ENCODE measurements at places on chromosomes 2 and 18.

DNA sequence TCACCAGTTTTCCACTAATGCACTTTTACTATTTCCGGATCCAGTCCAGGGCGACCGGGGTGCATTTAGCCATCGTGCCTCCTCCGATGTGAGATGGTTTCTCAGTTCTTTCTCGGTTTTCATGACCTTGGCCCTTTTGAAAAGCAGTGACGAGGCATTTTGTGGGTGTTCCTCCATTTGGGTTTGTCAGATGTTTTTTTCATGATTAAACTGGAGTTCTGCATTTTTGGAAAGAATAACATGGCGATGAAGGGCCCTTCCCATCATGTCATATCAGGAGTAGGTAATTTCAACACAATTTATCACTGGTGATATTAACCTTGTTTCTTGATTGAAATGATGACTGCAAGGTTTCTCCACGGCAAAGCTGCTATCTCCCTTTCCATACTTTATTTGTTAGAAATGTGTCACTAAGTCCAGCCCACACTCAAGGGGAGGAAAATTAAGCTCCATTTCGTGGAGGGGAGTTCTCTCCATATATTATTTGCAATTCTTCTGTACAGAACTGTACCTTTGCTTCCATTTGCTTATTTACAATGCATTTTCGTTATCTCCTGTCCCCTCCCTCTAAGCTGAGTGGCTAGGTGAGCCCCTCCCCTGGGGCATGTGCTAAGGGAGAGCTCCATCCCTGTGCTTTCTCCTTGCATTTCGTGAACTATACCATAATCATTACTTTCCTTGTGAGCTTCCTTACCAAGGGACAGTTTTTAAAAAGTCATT lies 8.9 kb upstream of the KLF11 start:
- DNase-seq, result no peak

GRCh38 chr2:12428324-12428723 lies 288.4 kb upstream of the TRIB2 start:
- no peak for DNase-seq

DNA sequence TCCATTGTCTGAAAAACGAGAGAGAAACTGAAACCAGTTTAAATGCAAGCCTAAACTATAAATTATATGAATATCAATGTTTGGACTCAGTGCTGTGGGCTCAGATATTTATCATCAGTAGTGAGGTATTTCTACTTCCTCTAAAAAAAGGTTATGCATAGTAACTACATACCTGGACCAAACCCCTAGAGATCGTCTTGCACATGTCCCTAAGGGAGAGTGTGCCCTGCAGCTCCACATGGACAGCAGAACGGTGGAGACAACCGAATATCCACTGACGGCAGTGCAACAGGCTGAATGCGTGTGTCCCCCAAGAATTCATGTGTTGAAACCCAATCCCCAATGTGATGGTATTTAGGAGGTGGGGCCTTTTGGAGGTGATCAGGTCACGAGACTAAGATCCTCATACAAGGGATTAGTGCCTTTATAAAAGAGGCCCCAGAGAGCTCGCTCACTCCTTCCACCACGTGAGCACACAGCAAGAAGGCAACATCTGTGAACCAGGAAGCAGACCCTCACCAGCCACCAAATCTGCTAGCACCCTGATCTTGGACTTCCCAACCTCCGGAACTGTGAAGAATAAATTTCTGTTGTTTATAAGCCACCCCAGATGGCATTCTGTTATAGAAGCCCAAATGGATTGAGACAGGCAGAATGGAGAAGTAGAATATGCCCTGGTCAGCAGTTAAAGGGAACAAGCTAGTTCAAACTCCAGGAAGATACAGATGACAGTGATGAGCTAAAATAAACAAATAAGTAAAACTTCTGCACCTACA lies 208.4 kb downstream of the ANAPC1 start:
- no peak for DNase-seq

GRCh38 chr2:219445220-219445640 lies 10.6 kb downstream of the SPEG start:
- no peak for DNase-seq

- no peak for DNase-seq
Observed at GRCh38 chr2:235611756-235612155, 117.9 kb downstream of the AGAP1 start.

- DNase-seq, result no peak
Observed at GRCh38 chr2:232473467-232473890, 14.2 kb downstream of the ECEL1 start.

DNA sequence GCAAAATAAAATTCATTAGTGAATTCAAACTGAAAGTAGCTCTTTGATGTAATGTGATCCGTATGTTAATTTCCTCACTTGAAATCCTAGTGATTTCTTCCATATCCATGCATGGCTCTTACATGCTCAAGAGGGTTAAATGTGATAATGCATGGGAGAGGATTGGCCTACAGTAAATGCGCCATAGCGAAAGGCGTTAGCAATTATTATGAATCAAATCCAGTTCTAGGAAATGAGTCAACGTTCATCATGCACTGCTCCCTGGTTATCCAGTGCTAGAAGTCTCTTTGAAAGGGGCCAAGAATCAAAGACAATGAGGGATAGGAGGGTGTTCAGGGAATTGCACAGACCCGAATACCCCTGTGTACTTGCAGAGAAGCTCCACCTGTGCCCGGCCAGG lies 101.4 kb upstream of the RASGRP3 start:
- no peak for DNase-seq

GRCh38 chr2:18976168-18976961 lies 382.1 kb downstream of the OSR1 start:
- no peak for DNase-seq

- DNase-seq, result no peak
Observed at GRCh38 chr2:174925046-174925784, 80.0 kb downstream of the CHN1 start.

DNA sequence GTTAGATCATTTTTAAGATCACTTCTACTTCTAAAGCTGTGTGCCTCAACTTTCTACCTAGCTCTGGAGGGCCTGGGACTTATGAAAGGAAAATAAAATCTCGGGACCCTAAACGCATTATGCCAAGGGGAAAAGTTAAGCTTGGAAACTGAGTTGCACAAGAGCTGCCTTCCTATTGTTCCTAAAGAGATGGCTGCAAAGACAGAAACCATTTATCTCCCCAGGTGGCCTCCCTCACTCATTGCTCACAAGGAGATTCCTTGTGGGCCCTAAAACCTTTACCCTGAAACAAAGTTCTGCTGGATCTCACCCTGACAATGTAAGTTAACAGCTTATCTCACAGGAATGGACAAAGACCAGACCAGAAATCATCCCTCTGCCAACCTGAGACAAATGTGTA lies 26.8 kb downstream of the TUBB6 start:
- DNase-seq, result no peak

GRCh38 chr18:39149211-39149806 lies 1583.7 kb upstream of the CELF4 start:
- no peak for DNase-seq

- DNase-seq, result no peak
Observed at GRCh38 chr18:63054901-63055584, 264.5 kb downstream of the BCL2 start.

- no peak for DNase-seq
Observed at GRCh38 chr2:194705398-194705797, 951.6 kb upstream of the SLC39A10 start.

DNA sequence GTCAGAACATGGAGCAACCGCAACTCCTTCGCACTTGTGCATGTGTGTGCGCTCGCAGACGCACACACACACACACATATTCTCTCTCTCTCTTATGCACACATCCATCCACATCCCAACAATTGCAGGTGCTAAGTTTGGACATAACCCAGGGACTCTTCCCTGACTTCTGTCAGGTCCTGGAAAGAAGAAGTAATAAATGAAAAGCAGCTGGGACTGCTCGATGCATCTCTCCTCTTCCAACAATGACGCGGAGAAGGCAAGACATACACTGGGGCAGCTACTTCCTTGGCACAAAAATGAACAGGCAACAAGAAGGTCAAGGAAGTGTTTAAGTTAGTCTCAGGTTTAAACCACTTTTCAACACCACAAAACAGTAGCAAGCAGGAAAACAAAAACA lies 23.6 kb downstream of the STARD7 start:
- DNase-seq, result no peak

GRCh38 chr2:235501673-235502031 lies 7.8 kb downstream of the AGAP1 start:
- DNase-seq, result no peak

- DNase-seq, result no peak
Observed at GRCh38 chr18:4196351-4196750, 258.8 kb downstream of the DLGAP1 start.

DNA sequence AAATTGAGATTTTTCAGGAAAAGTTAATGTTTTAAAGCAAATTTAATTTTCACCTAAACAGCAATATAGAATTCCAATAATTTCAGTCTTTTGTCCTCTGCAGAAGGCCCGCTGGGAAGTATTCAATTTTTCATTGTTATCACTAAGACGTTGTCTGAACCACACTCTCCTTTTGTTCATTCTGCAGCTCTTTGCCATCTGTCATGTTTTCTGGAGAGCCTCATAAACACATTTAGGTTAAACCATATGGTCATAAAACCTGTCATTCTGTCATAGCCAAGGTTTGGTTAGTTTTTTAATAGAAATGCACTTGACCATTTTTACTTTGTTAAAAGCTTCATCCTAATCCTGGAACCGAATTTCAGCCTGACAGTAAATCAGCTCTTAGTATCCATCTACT lies 54.0 kb upstream of the PGAP1 start:
- no peak for DNase-seq

DNA sequence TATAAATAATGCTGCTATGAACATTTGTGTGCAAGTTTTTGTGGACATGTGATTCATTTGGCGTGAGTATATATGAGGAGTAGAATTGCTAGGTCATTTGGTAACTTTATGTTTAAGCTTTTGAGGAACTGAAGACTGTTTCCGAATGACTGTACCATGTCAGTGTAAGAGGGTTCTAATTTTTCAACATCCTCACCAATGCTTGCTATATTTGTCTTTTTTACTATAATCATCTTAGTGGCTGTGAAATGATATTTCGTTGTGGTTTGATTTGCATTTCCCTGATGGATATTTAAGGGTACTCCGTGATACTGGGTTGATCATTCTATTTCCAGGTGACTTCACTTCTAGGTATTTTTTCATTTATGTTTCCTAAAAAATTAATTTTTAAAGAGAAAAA lies 241.1 kb downstream of the BCL2 start:
- no peak for DNase-seq

GRCh38 chr2:159256159-159256558 lies 30.3 kb downstream of the WDSUB1 start:
- no peak for DNase-seq

GRCh38 chr2:174263997-174264396 lies 15.7 kb upstream of the OLA1 start:
- no peak for DNase-seq

GRCh38 chr2:109582928-109583895 lies 30.6 kb downstream of the SEPTIN10 start:
- no peak for DNase-seq

- no peak for DNase-seq
Observed at GRCh38 chr2:210555555-210555954, 844 bp upstream of the CPS1 start.

DNA sequence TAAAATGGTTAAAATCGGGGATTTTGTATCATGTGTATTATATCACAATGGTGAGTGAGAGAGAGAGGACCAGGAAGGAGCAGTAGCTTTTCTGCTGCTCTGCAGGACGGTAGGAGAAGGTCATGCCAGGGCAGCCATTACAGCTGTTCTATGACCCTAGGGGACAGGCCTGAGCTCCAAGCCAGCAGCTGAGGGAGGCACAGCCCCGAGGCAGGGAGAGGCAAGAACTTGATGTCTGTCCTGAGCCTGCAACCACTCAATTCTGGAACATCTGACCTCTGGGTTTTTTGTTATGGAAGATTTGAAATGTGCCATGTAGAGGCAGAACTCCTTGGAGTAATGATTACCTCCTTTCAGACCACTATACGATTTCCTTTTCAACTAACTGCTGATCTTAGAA lies 135.8 kb upstream of the SH3BP4 start:
- no peak for DNase-seq

DNA sequence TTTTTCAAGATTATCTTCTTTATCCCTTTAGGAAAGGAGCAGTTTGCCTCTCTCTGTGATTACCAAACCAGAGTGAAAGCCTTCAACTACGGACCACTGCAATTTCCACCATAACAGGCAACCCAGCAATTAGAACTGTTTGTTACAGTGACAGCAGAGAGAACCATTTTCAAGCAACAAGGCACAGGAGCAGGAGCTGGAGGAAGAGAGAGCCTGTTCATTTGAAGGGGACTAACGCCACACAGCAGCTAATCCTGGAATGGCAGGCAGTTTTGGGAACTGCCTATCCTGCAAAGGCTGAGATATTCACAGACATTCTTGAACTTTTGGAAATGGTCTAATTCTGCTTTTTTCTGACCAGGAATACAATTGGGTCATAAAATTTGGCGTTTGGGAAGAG lies 1541.9 kb upstream of the PIK3C3 start:
- no peak for DNase-seq

DNA sequence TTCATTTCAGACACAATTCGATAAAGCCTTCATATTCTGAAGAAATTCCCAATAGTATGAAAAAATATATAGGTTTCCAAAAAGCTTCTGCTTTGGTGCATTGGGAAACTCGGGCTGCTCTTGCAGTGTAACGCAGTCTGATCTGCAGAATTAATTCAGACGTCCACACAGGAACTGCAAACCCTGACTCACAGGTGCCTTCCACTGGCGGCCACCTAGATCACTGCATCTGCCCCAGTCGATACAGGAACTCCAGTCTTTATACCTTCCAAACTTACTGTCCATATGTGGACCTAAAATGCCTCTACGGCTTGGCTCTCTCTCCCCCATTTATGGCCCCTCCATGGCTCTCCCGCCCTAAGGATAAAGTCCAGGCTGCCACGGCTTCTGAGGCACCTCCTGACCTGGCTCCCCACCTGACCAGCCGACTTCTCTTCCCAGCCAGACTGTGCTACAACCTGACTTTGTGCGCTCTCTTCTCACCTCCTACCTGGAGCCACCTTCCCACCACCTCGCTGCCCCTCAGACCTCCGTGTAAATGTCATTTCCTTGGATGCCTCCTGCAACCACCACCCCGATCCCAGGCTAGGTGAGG lies 39.7 kb downstream of the L3MBTL4 start:
- no peak for DNase-seq

DNA sequence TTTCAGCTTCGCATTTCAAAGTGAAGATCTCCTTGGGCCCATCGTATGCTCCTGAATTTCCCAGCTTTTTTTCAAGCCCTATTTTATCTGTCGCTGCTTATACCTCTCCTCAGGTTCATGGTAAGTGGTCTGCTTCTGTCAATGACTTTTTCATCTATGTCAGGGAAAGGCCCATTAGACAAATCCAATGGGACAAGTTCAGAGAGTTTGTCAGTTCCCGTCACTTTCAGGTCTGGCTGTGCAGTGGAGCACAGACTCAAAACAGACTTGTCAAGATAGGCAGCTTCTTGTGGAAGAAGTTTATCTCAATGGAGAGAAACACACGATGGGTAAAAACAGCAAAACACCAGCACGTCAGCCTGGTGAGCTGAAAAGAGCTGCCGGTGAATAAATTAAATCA lies 100.9 kb upstream of the KLF7 start:
- no peak for DNase-seq

Data from stimulated activated CD8-positive, alpha-beta memory T cell treated with anti-CD3 and anti-CD28 coated beads, Interleukin-4, amount 100 ng/mL, for 1 hour (primary cell).